ENCODE measurements at places on chromosomes 13 and 19.
A peak's percentile ranks its signal among the peaks of the same experiment; 100 is the strongest.

DNA sequence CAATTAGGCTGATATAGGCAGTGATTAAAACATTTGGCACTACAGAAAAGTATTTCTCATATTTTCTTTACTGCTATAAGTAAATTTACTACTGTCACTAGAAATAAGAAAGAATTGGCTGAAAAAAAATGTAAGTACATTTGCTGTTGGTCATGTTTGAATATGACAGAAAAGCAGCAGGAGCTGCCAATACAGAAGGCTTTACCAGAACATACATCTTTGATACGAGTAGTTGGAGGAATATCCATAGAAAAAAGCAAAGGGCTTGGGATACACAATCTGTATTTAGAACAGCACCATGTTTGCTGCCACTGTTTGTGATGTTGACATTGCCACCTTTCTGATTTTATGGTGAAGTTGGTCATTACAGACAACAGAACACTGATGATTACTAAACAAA is 21.6 kb downstream of the PCDH9 start:
- no peak for DNase-seq

DNA sequence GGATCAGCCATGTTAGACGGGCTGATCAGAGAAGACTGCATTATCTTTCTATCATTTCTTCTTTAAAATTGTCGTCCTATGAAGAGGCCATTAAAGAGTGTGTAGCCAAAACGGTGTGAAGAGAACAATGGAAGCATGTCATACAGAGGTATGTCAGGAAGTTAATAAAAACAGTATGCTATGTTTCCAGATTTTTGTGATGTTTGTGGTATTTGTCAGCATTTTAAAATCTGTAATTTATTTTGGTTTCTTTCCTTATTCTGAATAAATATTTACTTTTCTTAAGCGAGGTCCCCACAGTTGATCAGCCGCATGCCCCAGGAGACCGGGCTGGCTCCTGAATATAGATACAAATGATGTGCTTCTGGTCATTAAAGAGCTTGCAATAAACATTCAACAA is 142.9 kb upstream of the SERP2 start:
- DNase-seq, result no peak

DNA sequence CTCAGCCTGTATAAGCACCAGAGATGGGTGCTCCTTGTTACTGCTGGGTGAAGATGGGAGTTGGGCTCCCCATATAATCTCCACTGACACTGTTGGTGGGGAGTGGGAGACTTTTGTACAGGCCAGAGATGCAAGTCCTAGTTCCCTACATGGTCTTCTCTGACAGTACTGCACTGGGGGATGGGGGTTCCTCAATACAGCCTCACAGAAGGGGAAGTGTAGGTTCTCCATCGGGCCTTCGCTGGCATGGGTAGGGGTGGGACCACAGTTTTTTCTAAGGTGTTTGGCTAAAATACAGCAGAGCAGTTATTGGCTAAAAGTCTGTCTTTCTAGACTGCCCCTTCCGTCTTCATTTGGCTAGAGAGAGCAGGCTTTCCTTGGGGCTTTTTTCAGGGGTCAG is 167.2 kb upstream of the SERP2 start:
- DNase-seq, result no peak

GRCh38 chr13:24916464-24916863 is 152.5 kb downstream of the RNF17 start:
- no peak for DNase-seq

DNA sequence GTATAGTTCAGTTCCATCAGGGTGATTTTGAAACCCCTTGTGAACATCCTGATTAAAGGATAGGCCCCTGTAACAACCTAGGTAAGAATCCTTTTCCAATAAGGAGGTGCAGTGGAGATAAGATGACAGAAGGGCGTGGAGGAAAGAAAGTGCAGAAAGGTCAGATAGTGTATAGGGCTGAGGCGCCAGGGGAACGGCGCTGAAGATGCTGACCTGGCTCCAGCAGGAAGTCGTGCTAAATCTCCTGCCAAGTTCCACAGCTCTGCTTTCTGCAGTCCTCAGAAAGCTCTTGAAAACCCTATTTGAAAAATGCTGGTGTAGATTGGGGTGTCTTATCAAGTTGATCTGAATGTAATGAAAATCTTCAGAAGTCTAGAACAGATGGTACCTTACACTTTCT is 221.7 kb downstream of the COG6 start:
- DNase-seq, result no peak

- DNase-seq, result no peak
Measured at GRCh38 chr13:102355251-102355650, 46.6 kb downstream of the FGF14 start.

DNA sequence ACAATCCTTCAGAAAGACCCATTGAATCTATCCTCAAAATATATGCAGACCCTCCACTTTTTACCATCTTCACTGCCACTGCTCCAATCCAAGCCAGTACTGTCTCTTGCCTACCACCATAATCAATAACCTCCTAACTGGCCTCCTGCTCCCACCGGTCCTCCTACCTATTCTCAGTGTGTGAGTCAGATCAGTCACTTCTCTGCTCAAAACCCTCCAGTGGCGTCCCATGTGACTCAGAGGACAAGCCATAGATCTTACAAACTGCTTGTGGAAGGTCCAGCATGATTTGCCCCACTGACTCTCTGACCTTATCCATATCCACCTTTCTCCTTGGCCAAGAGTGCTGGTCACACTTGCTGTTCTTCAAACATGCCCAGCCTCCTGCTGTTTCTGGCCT is 23.4 kb upstream of the MBNL2 start:
- DNase-seq, result no peak

- DNase-seq, result peak; percentile 36
Measured at GRCh38 chr13:95300625-95301182, 547 bp downstream of the ABCC4 start.

DNA sequence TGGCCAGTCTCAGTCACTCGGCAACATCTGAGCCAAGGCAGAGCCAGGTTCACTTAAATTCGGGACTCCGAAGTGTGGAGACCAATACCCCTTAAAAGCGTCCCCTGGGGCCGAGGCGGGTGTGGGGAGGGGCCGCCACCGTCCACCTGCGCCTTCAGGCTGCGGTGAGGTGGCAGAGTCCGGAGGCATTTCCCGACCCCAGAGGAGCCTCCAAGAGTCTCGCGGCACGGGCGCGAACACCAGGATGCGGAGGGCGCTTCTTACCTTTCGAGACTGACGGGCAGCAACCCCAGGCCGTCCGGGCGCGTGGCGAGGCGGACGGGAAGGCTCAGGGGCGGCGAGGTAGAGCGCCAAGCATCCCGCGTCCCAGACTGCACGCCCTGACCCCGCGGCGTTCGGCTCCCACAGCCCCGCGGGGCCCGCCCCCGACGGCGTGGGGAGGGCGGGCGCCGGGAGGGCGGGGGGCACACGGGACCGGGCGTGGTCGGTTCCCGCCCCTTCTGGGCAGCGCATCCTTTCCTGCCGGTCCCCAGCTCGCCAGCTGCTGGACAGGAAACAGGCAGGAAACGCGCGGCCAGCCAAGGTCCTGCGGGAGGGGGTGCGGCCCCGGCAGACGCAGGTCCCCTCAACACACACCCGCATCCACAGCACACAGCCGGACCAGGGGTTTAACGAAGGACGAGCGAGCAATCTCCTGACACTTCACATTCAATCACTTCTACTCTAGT is at the start of gene THSD1:
THSD1 (minus strand) TSS at position 406 of the 728 bp plus-strand sequence. CDS start 3,572 bp downstream, outside the sequence.
- no peak for DNase-seq

DNA sequence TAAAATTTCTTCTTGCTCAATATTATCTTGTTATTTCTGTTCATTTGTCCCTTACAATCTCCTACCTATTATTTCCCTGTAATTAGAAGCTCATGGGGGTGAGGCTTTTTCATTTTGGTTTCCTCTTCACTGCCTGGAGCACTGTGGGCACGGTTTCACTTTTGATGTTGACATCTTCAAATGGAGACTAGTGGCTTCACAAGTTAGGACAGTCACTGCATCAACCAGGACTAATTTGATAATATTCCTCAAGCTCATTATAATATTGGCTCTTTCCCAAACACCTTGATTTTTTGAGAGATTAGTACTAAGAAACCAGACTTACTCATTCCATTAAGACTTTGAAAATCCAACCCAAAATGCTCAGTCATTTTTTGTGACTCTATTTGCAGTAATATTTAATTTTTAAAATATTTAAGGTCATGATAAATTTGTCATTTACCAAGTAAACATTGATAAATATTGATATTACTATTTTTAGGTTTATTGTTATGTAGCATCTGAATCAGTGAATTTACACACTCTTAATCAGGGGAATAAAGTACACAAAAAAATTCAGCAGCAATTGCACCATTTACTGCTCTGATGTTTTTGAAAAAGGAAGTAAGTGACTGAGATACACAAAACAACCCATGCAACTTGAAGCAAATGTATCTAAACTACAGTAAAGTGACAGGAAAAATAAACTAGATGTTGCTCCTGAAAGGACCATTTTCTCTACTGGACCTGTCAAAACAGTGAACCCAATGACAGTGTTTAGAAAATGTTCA is 28.8 kb upstream of the RCBTB2 start:
- DNase-seq, result no peak

- DNase-seq, result no peak
Measured at GRCh38 chr13:24875566-24875965, 111.6 kb downstream of the RNF17 start.

GRCh38 chr13:45811891-45812694 is 39.5 kb downstream of the SIAH3 start:
- no peak for DNase-seq

DNA sequence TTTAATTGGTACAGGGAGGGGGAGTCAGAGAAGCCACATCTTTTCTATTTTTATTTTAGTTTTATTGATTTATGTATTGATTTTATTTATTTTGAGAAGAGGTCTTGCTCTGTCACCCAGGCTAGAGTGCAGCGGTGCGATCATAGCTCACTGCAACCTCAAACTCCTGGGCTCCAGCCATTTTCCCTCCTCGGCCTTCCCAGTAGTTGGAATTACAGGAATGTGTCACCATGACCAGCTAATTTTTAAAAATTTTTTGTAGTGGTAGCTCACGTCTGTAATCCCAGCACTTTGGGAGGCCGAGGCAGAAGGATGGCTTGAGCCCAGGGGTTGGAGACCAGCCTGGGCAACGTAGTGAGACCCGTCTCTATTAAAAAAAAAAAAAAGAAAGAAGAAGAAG is 4.1 kb downstream of the IL27RA start:
- no peak for DNase-seq

- no peak for DNase-seq
Measured at GRCh38 chr19:38015216-38015615, 108.2 kb downstream of the SIPA1L3 start.

DNA sequence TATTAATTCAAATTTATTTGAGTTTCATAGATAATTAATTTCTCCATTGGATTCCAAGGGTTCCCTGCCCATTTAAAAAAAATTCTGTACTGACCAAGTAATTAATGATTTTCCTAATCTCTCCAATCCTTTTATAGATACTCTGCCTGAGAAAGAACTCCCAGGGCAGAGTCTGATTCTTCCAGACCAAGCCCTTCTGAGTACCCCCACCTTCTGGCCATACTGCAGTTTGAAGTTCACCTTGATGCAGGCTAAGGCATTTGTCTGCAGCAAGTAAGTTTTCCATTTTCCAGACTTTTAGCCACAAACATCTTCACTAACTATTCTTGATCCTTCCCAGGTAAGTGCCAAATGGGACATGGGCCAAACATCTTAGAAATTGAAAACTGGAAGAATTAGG is 195.9 kb downstream of the LHFPL6 start:
- DNase-seq, result no peak

DNA sequence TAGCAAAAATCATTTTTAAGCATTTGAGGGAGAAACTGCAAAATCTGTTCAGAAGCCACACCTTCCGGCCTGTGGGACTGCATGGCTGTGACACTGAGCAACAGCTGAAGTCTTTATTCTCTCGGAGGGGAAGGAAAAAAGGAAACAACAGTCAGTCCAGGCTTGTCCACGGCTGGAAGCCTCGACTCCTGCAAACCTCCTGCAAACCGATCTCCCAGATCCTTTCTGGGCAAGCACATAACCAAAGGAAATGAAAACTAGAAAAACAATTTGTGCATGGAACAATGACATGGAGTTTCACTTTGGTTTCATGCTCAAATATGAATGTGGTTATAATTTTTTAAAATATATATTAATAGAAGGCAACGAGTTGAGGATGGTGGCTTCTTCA is 1.0 kb downstream of the COL4A1 start:
- DNase-seq, result no peak
